ENCODE measurements at places on chromosomes 1 and 21. TPM values are rescaled to one million over a fixed set of nuclear protein-coding genes. Genes with fewer than 3 reads are reported as not detected.

DNA sequence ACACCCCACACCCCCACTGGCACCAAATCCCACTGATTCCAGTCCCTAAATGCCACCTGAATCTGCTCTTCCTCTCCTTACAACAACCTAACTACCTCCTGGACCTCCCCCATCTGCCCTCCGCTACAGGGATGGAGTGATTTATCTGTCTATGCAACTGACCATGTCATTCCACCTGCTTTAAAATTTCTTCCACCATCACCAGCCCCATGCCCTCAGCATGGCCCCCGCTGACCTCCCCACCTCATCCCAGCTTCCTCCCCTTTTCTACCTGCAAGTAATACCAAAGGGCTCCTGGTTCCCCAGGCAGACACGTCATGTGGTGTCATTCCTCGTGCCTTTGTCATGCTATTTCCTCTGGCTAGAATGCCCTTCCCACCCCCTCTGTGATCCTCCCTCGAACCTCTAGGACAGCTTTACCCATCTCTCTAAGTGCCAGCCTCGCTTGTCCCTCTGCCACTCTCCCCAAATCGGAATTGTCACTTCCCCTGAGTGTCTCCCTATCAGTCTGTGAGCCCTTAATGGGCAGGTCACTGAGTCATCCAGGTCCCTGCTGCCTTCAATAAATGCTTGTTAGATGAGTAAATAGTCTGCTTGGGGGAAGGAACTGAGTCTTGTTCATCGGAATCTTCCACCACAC is 3.7 kb downstream of the GJB4 start:
- H3K27ac ChIP-seq = peak overlapping the region; percentile 59
- no peak for DNase-seq
- H3K27me3 ChIP-seq = no peaks in the 10 kb centered on the region
- H3K36me3 ChIP-seq = no peaks in the 10 kb centered on the region
- peaks cover 3% of the 10 kb centered on the region for H3K4me1 ChIP-seq

The EFNA4 gene
- 16.0 TPM for total RNA-seq

The ZNF593OS gene
- 0.45 TPM for total RNA-seq

DNA sequence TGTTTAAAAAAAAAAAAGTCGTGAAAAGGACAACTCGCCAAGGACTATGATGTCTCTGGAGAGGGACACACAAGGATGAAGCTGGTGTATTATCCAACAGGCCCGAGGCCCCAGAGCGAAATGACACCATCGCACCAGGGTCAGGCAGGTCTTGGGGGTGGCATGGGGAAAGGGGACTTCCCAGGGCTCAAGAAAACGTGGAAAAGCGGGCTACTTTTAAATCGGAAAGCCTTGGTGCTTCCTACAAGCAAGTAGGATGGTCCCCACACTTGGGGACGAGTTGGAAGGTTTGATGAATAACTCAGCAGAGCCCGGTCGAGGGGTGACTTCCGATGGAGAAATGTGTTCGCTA is 505 bp upstream of the GNPAT start:
- peak overlapping the region; percentile 94 for H3K27ac ChIP-seq
- no peak for DNase-seq
- H3K4me3 ChIP-seq = peak overlapping the region; percentile 76
- H3K36me3 ChIP-seq = no peaks in the 10 kb centered on the region
- H3K4me1 ChIP-seq = peaks cover 39% of the 10 kb centered on the region

The LBR gene
- 149 TPM for total RNA-seq

The SMPDL3B gene
- 11.3 TPM for total RNA-seq

DNA sequence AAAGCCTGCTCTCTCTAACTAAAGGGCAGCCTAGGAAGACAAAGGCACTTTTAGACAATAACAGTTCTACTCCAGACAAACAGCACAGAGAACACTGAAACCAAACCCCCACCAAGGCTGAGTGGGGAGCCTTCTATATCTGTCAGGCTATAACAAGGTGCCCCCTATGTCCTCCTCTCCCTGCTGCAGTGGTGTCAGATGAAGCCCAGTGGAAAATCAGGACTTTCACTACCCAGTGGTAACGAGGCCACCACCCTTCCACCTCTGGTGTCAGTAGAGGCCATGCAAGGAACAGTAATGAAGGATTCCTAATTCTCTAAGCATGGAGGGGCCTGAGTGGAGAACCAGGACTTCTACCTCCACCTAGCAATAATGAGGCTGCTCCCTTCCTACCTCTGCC is 83.7 kb downstream of the ZSWIM5 start:
- no peak overlapping the region for H3K4me3 ChIP-seq
- H3K36me3 ChIP-seq = no peaks in the 10 kb centered on the region
- H3K4me1 ChIP-seq = no peaks in the 10 kb centered on the region
- H3K27ac ChIP-seq = no peak overlapping the region

DNA sequence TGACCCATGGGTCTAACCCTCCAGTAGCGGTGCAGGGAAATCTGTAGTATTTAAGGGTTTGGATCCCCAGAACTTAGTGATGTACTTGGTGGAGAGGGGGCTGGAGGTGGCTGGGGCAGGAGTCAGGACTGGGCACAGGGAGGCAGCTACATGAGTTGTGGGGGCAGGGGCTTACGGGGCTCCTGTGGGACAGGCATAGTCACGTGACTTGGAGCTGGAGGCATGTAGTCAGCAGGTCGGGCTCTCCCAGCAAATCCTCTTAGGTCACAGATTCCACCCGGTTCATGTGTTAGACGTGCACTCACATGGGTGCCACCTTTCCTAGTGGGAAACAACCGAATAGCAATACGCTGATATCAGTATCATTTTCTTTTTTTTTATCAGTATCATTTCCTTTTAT is 112.1 kb downstream of the PCP4 start:
- H3K27ac ChIP-seq = no peak overlapping the region
- H3K4me3 ChIP-seq = no peak overlapping the region
- no peak for DNase-seq
- peaks cover 2% of the 10 kb centered on the region for H3K4me1 ChIP-seq

The SHISA4 gene
- 3.0 TPM for total RNA-seq

The FCRL4 gene
- total RNA-seq = not detected

GRCh38 chr1:167230437-167230836 is 9.8 kb downstream of the POU2F1 start:
- no peaks in the 10 kb centered on the region for H3K36me3 ChIP-seq
- peaks cover 29% of the 10 kb centered on the region for H3K4me1 ChIP-seq
- no peak overlapping the region for H3K27ac ChIP-seq
- no peaks in the 10 kb centered on the region for H3K27me3 ChIP-seq

DNA sequence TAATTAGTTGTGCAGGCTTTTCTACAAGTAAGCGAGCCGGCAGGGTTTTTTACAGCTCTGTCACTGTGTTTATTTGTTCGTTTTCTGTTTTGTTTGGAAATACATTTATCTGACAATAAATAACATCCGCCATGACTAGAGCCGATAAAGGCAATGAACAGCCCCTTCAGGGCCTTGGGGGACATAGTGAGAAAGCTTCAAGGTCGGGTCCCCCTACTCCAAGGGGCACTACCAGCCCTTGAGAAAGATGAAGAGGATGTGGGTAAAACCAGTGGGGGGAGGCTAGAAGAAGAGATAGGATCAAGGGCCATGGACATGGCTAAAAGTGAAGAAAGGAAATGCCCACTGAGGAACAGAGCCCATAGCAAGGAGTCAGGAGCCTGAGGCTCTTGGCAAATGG is 38.5 kb upstream of the CTTNBP2NL start:
- H3K4me3 ChIP-seq = no peak overlapping the region
- no peak overlapping the region for H3K27ac ChIP-seq
- no peak for DNase-seq
- H3K27me3 ChIP-seq = no peaks in the 10 kb centered on the region
- 0 out of 2 replicates have a peak, but pooled peaks cover 3% of the 10 kb centered on the region for H3K4me1 ChIP-seq

DNA sequence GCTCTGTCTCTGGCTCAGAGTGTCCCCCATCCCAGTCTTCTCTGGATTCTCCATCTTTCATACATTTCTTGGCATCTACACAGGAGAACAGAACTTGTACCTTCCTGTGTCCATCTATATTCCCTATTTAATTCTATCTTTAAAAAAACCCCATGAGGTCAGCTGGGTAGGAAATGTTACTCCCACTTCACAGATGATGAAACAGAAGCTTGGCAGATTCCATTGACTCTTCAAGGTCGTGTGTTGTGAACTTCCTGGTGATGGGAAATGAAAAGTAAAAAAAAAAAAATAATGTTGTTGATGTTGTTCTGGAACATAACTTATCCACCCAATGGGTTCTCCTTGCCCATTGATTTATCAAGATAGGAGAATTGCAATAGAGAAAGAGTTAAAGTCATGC is 8.9 kb downstream of the CHI3L2 start:
- no peak overlapping the region for H3K4me3 ChIP-seq
- DNase-seq = no peak
- H3K27ac ChIP-seq = peak overlapping the region; percentile 28
- H3K4me1 ChIP-seq = peaks cover 27% of the 10 kb centered on the region
- H3K27me3 ChIP-seq = no peaks in the 10 kb centered on the region

GRCh38 chr1:214638459-214638807 is 35.4 kb downstream of the CENPF start:
- no peak overlapping the region for H3K27ac ChIP-seq
- no peaks in the 10 kb centered on the region for H3K27me3 ChIP-seq
- no peaks in the 10 kb centered on the region for H3K4me1 ChIP-seq
- no peak overlapping the region for H3K4me3 ChIP-seq

DNA sequence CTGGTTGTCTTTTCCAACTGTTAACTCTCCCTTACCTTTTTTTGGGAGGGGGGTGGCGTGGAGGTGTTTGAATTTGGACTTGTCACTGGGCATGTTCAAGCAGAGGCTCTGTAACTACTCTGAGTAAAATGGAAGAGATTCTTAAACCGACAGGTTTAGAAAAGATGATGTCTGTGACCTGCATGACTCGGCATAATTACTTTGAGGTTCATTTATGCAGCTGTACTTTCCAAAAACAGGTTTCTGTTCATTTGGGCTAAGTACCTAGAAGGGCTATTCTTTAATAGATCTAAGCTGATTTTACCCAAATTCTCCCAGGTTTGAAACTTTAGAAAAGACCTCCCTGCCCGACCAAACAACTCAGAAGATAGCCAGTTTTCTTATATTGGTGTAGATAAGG is 80.3 kb downstream of the SLC35A3 start:
- no peak for DNase-seq
- H3K36me3 ChIP-seq = no peaks in the 10 kb centered on the region
- no peak overlapping the region for H3K4me3 ChIP-seq
- no peaks in the 10 kb centered on the region for H3K4me1 ChIP-seq
- no peaks in the 10 kb centered on the region for H3K27me3 ChIP-seq

The PALMD gene
- not detected for total RNA-seq

DNA sequence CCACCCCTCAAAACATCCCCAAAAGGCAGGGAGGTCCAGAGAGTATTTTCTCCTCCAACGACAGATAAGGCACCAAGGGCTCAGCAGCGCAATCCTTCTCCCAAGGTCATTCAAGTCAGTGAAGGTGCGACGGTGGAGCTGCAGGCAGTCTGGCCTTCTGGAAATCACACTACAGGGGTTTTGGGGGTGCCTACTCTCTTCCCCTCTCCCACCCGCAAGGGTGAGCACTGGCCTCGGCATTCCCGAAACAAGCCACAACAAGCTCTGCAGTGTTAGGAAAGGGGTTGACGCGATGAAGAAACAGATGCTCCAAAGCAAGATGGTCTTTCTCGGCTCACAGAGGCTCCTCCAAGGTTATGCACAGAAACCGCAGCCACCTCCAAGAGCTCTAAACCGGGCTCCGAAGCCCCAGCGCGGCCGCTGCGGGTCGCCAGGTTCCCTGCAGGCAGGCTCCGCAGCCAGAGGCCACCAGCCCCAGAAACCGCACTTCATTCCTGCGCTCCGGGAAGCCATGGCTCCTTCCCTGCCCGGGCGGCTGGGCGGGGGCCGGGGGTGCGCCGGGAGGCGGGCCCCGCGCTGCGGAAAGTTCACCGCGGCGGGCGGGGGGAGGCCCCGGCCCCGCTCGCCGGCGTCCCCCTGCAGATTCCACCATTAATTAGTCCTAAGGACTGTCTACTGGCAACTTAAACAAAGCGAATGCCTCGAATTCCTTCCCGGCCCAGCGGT is 1.1 kb downstream of the LUZP1 start:
- no peaks in the 10 kb centered on the region for H3K36me3 ChIP-seq
- H3K4me3 ChIP-seq = peak overlapping the region; percentile 68
- H3K27me3 ChIP-seq = no peaks in the 10 kb centered on the region
- peaks cover 4% of the 10 kb centered on the region for H3K4me1 ChIP-seq

The TAL1 gene
- 12.2 TPM for total RNA-seq

DNA sequence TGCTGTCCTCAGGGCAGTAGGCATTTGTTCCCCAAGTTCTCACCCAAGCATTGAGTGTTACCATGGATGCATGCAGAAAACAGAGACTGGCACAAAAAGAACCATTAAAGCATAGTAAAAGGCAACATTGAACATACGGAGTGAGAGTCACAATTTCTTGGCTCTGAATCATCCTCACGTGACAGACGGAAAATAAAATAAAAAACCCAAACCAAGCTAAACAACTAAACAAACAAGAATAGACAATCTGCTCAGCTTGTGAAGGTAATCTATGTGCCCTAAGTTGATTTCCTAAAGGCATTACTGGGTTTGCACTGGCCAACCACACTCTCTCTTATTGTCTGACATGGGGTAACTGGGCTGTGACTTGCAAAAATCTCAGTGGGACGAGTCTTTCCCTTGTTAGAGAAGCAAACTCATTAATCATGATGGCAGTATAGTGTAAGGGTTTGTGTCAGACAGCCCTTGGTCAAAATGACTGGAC is 306.0 kb downstream of the ASTN1 start:
- no peaks in the 10 kb centered on the region for H3K27me3 ChIP-seq
- no peaks in the 10 kb centered on the region for H3K36me3 ChIP-seq
- no peak for DNase-seq
- H3K4me3 ChIP-seq = no peak overlapping the region
- H3K27ac ChIP-seq = no peak overlapping the region

The TCHHL1 gene
- total RNA-seq = not detected

The HAO2 gene
- total RNA-seq = 0.39 TPM

- H3K4me1 ChIP-seq = peaks cover 4% of the 10 kb centered on the region
- no peak for DNase-seq
- no peaks in the 10 kb centered on the region for H3K36me3 ChIP-seq
- H3K27me3 ChIP-seq = no peaks in the 10 kb centered on the region
- H3K27ac ChIP-seq = no peak overlapping the region
Observed at GRCh38 chr1:168601051-168601450, 24.6 kb downstream of the XCL1 start.

DNA sequence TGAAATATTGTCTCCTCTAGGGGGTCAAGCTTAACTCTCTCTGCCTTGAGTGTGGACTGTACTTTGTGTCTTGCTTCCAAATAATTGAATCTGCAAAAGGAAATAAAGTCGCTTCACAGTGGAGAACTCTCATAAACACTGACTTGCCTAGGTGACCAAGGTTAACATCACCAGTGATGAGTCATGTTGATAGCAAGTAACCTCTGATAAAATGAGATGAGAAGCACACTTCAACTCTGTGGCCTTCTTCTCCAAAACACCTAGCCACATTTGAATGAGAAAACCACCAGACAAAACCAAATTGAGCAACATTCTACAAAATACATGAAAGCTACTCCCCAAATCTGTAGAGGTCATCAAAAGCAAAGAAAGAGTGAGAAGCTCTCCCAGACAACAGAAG is 37.6 kb downstream of the PDE4B start:
- DNase-seq = no peak
- H3K36me3 ChIP-seq = no peaks in the 10 kb centered on the region
- no peak overlapping the region for H3K4me3 ChIP-seq
- H3K27ac ChIP-seq = no peak overlapping the region

The TGFB2 gene
- 12.7 TPM for total RNA-seq

- H3K27ac ChIP-seq = no peak overlapping the region
- no peak for DNase-seq
- H3K4me1 ChIP-seq = no peaks in the 10 kb centered on the region
- H3K36me3 ChIP-seq = no peaks in the 10 kb centered on the region
Observed at GRCh38 chr1:59012378-59012777, 228.5 kb upstream of the JUN start.

- peaks cover 28% of the 10 kb centered on the region for H3K4me1 ChIP-seq
- no peaks in the 10 kb centered on the region for H3K36me3 ChIP-seq
- peak overlapping the region; percentile 83 for H3K27ac ChIP-seq
Observed at GRCh38 chr1:1779691-1780597, 1.7 kb upstream of the NADK start.

All from Caco-2 (cell line).